Stimulated activated CD8-positive, alpha-beta memory T cell treated with anti-CD3 and anti-CD28 coated beads, Interleukin-15, amount 100 ng/mL, for 24 hours (primary cell): ENCODE measurements at places on chromosomes 16 and 17.

DNA sequence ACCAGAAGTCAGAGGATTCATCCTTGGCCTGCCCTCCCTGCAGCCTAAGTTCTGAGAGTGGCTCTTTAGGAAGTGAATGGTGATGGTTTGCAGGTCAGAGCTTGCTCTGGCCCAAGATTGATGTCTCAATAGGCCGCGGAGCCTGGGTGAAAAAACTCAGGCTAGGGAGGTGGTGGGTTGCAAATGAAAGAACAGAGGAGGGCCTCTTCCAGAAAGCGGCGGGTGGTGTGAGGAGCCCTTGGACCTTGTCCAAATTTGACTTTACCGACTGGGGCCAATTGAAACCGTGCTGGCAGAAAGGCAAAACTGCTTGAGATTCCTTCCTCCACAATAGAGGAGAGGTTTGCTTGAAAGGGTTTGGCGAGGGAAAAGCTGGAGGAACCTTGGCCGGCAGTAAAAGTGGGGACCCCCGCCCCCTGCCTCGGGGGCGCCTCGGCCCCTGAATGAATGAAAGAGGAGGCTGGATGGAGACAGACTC lies 331.3 kb downstream of the SEC14L1 start:
- DNase-seq, result no peak

GRCh38 chr16:79257953-79258490 lies 342.5 kb downstream of the MAF start:
- DNase-seq, result no peak

DNA sequence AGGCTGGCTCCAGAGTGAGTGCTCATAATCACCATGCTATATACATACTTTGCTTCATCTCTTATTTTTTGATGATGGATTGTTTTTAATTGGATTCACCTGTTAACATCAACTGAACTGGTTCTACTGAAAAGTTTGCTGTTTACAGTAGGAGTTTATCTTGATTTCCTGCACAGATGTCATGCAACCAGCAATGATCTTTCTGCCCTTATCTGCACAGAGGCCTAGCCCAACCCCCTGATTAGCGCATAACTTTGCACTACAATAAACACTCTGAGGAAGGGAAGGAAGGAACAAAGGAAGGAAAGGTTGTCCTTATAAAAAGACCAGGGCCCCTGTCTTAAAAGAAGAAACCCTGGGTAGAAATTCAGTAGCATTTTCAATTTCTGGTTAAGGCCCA lies 152.9 kb downstream of the RGS9 start:
- no peak for DNase-seq

- no peak for DNase-seq
Observed at GRCh38 chr16:8756755-8757154, 40.7 kb downstream of the TMEM186 start.

- DNase-seq, result no peak
Observed at GRCh38 chr17:7237266-7237760, 1.9 kb downstream of the PHF23 start.

DNA sequence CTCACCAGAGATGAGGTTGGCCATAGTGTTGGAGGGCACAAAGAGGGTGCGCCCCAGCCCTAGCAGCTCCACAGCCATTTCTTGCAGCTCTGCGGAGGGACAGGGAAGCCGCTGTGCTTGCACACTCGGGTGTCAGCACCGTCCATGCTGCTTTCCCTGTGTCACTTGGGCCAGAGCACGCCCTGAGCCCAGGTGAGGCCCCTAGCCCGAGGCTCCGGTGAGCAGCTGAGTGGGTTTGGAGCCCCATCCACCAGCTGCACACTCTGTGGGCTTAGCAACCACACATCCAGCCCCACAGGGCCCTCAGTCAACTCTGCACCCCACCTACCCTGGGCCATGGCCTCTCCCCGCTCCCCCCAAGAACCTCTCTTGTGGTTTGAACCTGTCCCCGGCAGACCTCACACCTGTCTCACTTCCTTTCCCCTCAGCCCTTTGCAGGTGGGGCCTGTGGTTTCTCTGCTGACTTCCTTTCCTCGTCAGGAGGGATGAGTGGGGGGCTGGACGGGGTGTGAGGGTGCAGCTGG lies 20.7 kb downstream of the TMEM235 start:
- no peak for DNase-seq

- no peak for DNase-seq
Observed at GRCh38 chr16:30085247-30085646, 6.5 kb downstream of the TBX6 start.

DNA sequence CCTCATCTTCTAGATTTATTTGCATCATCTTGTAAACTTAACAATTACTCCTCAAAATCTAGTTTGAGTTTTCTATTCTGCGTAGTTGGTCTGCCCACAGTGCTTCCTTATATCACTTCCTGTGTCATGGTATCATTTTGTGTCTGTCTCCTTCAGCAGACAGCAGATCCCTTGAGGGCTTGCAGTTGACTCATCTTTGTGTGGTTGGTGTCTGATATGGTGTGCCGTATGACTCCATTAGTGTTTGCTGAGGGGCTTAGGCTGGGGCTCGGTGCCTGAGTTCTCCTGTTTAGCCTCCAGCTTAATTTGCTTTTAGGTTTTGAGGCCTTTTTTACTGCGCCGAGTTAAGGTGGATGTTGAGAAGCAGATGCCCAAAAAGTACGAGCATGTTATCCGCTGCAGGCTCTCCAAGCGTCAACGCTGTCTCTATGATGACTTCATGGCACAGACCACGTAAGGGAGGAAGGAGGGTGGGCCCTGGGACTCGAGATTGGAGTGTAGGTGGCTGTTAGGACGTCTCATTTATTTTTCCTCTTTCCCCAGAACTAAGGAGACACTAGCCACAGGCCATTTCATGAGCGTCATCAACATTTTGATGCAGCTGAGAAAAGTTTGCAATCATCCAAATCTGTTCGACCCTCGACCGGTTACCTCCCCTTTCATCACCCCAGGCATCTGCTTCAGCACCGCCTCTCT lies 16.9 kb downstream of the SRCAP start:
- DNase-seq, result no peak

GRCh38 chr17:2347805-2348685 lies 10.7 kb downstream of the SGSM2 start:
- no peak for DNase-seq

DNA sequence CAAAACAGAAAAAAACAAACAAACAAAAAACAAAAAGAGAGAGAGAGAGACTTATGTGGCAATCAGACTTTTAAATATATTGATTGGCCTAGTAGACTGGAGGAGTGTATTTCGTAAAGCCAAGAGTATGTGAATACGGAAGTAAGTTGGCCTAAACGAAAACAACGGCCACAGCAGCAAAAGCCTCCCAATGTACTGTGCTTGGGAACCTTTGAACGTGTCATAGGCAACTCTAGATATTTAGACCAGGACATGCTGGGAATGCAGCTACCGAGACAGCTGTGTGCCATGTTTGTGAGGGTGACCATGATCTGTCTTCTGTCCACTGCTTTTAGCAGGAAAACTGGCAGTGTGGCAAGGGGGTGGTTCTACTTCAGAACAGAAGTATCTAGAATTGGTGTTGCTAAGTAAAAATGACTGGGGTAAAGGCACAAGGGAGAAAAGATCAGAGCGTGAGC lies 7.4 kb downstream of the MAF start:
- no peak for DNase-seq

- DNase-seq, result no peak
Observed at GRCh38 chr17:7848739-7849129, 6.1 kb upstream of the TMEM88 start.

GRCh38 chr17:14306596-14306995 lies 5.7 kb downstream of the HS3ST3B1 start:
- DNase-seq, result no peak
